ENCODE measurements at places on chromosomes 3 and 15.

DNA sequence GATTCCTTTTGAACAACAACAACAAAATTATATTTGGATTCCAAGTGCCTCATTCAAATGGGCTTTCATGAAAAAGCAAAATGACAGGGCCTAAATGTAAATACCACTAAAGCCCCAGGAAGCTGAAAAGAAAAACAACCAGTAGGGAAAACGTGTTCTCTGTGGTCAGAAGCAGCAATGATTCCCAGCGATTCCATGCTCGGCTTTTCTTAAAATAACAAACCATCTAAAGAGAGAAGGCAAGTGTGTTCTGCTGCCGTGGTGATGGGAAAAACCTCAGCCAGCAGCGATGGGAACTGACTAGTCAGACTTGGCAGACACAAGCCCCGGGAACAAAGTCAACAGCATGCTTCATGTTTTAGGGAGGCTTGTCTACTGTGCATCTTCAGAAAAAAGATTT is 153.6 kb downstream of the TNIK start:
- DNase-seq = no peak

DNA sequence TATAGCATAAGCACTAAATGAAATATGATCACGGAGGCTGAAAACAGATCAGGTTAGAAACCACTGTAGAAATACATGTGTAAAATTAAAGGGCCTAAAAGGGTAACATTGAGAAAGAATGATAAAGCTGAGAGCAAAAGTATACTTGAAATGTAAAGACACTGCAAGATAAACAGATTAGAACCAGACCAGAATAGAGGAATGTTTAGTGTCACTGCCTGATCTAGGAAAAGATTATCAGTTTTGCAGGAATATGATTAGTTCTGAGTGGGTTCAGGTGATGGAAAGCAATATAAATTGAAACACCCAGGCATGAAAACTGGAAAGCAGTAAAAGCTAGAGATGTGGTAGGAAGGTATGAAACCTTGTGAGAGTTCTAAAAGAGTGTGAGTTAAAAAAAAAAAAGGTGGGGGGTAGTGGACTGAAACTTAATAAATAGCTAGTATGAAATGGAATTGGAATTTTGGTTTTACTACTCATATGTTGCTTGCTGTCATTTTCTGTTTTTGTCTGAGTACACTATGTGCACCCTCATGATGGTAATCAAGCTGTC is 16.0 kb upstream of the C3orf38 start:
- DNase-seq = no peak

DNA sequence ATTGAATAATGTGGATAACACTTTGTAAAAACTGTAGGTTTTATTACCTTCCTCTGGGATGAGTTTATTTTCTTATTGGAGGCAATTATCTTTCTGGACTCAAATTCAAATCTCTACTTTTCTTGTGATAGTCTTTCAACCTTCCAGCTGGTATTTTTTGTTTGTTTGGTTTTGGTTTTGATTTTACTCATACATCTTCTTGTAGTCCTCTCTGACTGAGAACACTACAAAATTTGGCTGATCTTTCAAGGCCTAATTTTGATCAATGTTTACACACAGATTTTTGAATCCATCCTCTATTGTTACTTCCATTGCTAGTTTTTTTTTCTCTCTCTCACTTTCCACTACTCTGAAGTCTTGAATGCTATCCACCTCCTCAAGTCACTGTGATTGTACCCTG is 303.8 kb upstream of the NECTIN3 start:
- no peak for DNase-seq

- DNase-seq = no peak
Measured at GRCh38 chr3:103127737-103128136, 692.9 kb downstream of the ZPLD1 start.

DNA sequence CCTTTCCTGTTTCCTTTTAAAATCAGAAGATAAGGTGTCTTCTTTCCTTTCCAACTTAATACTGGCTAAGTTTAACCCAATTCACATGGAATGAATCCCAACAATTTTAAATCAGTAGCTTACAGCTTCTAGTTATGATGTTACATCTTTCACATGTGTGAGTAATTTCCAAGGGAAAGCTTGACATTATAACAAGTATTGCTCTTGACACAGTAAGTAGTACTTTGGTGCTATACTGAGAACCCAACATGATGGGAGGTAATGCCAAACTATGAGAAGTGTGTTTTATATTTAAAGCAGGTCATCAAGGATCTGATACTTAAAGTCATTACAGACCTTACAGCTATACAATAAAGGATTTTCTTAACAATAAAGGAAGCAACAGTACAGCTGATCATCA is 29.1 kb downstream of the RABL3 start:
- no peak for DNase-seq

DNA sequence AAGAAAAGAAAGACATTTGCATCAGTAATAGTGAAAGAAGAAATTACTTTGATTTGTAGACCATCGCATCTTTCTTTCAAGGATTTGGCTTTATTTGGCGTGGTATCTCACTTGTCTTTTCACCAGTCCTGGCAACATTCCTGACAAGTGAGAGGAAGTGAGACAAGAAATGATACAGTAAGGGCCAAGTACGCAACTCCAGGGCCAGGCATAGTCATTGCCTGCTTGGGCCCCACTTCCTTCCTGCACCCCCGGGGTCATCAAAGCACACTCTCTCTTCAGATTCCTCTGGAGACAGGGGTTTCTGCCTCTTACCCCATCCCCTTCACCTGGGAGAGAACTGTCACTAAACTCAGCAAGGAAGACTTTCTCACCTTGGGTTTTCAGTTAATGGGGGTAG is 55.1 kb downstream of the CD47 start:
- no peak for DNase-seq

DNA sequence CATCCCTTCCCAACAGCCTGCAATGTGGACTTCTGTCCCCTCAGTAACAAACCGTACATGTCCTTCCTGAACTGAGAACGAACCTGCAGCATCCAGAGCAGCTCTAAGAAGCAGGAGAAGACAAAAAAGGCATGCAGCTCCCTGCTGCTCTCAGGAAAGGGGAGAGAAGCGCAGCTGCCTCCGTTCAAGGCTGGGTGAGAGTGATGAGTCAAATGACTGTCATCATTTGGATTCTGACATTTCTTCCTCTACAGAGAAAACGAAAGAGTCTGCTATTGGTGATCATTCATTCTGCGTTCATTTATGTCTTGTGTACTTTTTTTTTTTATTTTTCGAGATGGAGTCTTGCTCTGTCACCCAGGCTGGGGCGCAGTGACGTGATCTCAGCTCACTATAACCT is 677.8 kb downstream of the FHIT start:
- no peak for DNase-seq

DNA sequence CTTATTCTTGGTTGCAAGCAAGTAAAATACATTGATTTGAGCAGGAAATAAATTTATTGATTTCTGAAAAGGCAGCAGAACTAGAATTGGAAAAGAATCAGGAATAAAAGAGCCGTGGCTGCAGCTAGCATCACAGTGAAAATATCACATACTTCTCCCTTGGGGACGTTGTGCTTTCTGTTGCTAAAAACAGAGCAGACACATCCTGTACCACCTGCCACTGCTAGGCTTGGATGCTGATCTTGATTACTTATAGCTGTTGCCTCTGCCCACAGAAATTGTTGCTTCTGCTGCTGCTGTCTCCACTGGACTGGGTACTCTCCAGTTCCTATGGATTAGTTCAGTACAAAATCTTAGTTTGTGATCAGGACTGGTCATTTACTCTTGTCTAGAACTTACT is 283.8 kb downstream of the C3orf38 start:
- DNase-seq = no peak

GRCh38 chr3:170536712-170537111 is 49.2 kb downstream of the SLC7A14 start:
- no peak for DNase-seq

DNA sequence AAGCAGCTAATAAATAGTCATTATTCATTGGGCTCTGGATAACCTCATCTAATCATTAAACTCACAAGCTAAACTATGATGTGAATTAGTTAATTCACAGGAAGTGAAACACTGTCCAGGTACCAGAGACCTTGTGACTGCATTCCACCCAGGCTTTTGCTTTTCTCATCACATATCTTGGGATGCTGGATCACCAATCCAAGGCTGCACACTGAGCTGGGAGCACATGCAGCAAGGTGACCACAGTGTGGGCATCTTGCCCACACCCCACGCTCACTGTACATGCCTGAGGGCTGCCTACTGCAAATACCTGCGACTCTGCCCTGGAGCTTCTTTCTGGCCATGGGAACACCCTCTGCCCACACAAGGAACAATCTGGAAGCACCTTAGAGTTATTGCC is 40.6 kb upstream of the TNFAIP8L3 start:
- DNase-seq = no peak

DNA sequence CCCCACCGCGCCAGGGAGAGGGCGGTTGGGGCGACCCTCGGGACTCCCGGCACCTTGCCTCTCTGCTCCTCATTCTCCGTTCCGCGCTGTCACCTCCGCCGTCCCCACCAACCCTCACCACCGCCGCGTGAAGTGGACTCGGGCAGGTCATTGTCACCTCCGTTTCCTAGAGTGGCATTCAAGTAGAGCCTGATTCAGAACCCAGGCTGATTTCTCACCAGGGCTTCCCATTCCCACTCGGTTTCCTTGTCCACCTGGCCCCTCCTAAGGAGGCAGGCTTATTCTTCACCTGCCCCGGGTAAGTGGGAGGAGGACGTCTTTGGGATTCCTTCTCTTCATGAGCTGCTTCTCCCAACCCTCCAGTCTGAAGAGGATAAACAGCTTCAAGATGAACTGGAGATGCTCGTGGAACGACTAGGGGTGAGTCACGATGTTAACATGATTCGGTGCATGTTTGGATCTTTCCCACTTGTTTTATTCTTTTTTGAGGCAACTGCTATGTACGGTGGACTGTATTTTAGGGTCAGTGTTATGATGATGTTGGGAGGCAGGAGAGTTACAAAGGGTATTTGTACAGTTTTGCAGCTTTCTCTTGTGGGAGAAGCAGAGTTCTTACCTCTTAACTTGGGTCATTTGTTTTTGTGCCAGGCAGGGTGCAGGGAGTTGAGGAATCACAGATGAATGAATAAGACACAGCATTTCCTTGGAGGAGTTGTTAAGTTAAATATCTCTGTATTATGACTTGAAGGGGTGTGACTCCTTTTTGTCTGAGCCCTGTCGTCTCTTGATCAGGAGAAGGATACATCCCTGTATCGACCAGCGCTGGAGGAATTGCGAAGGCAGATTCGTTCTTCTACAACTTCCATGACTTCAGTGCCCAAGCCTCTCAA is 692 bp downstream of the PSMD2 start:
- no peak for DNase-seq

- no peak for DNase-seq
Measured at GRCh38 chr3:183069086-183069485, 30.2 kb downstream of the MCCC1 start.

GRCh38 chr15:32889214-32889613 is 171.4 kb downstream of the GREM1 start:
- DNase-seq = no peak

- no peak for DNase-seq
Measured at GRCh38 chr3:39752751-39753150, 56.7 kb upstream of the MYRIP start.

- DNase-seq = no peak
Measured at GRCh38 chr15:34259566-34259965, 34.8 kb downstream of the EMC4 start.

DNA sequence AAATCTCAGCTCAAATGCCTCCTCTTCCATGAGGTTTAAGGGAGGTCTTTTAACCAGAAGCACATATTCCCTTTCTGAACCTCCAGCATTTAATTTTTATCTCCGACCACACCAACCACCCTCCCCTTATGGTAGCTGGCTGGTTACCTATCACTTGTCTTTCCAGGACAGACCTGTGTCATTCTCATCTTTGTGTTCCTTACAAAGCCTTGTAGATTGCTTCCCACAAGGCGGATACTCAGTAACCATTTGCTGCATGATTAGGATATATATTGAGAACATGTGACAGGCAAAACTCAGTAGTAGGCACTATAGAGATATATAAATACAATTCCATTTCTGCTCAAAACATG is 119.5 kb downstream of the RPL22L1 start:
- DNase-seq = no peak

- DNase-seq = no peak
Measured at GRCh38 chr15:93331545-93332167, 242.6 kb upstream of the RGMA start.

DNA sequence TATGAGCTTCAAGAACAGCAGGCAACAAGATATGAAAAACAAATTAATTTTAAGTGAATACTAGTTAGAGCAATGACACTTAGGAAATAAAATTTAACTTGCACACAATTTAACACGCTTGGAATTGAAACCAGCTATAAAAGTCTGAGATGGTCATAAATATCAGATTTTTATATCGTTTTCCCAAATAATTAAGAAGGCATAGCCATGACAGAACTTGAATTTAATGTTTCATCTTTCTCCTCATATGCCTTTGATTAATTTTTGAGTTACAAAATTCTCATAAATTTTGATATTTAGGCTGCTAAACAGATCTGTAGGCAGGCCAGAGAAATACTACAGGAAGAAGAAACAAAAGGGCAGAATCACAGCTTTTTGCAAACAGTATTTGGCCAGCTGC is 38.5 kb downstream of the CD200R1L start:
- no peak for DNase-seq

DNA sequence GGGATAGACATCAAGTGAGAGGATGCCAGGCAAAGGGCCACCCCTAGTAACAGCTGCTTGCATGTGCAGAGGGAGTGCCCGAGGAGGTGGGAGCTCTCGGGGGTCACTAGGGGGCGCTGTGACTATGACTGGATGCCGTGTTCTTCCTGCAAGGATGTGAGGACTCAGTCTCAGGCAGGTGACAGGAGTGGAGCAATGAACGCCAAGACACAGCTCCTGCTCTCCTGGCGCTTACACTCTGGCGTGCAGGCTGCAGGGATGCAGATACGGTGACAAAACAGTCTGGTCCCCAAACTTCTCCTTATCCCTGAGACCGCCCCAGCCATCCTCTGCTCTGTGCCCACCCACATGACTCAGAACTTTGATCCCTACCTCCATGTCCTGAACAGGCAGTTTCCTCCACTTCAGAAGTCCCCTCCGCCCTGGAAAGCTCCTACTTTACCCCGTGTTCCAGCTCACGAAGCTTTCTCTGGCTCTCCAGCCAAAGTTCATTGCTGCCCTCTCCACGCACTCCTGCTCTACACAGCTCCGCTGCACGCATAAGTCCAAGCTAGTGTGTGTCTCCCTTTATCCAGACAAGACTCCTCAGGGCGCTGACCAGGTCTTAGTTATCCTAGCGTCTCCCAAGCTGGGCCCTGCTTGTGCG is 14.7 kb downstream of the RHOV start:
- DNase-seq = peak; percentile 69

Measured in stimulated activated CD4-positive, alpha-beta T cell treated with anti-CD3 and anti-CD28 coated beads, Interleukin-15, amount 100 ng/mL, for 1 hour (primary cell).